ENCODE measurements at places on chromosomes 7 and 10.

DNA sequence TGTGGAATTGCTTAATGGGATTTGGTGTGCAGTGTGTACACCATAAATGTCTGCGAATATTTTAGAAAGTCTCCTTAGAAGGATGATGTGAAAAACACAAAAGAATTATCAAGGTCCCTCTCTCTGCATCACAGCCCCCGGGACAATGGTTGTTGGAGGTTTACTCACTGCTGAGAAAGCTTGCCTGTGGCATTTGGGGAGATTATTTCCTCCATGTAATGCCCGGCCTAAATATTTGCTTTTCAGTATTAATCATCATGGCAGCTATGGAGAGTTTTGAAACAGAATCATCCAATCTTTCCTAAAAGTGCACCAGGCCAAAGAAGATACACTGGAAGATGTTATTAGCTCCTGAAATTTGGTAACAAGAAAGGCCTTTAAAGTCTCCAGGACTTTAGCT, 113.8 kb upstream of the ADCY1 start:
- DNase-seq = no peak

GRCh38 chr10:119892188-119893065, at the start of gene SEC23IP:
Gene SEC23IP (plus strand): TSS chr10:119892730. CDS start chr10:119892783, 53 bp downstream.
- DNase-seq = peak; percentile 87

DNA sequence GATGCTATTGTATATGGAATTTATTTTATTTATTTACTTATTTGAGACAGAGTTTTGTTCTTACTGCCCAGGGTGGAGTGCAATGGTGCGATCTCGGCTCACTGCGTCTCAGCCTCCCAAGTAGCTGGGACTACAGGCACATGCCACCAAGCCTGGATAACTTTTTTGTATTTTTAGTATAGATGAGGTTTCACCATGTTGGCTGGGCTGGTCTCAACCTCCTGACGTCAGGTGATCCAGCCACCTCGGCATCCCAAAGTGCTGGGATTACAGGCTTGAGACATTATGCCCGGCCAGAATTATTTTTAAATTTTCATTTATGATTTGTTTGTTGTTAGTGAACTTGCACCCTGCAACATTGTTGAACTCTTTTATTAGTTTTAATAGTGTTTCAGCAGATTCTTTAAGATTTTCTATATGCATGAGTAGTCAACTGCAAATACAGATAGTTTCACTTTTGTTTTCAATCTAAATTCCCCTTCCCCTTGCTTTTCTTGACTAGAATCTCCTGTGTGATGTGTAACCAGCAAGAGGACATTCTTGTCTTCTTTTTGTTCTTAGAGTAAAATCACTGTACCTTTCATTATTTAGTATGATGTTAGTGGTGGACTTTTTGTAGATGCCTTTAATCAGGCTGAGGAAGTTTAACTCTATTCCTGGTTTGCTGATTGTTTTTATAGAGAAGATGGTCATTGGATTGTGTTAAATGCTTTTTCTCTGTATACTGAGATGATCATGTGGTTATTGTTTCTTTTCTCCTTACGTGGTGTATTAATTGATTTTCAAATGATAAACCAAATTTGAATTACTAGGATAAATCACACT, 27.8 kb downstream of the ZNF33A start:
- DNase-seq = no peak

DNA sequence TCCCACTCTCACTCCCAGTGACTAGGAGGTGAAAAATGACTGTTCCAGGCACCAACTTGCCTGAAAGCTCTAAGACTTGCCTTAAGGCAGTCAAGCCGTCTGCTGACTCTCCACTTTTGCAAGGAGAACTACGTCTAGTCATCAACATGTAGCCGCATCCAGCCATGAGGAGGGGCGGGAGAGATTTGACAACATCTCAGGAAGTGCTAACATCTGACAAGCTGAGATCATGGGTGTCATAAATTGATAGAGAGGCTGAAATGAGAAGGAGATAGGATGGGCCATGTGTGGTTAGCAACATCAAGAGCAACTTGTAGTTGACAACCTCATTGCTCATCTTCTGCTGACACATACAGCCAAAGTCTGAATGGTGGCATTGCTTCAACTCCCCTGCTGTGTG, 9.0 kb upstream of the TBXAS1 start:
- DNase-seq = no peak

DNA sequence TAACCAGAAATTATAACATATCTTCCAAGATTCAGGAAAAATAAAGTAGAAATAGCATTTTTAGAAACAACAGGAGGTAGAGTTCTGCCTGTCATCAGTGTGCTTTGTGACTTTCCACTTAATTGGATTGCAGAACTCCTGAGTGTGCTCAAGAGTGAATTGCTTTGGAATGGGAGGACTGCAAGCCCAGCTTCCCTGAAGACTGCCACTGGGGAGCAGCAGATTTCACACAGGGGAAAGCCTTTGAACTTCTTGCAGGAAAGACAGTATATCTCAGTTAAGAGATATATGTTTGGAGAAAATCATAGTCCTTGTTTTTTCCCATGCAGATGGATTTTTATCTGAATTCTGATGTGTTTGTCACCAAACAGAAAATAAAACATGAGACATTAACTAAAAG, 124.5 kb downstream of the TMEM168 start:
- DNase-seq = no peak

- DNase-seq = no peak
Observed at GRCh38 chr7:46859963-46860475, 721.9 kb downstream of the TNS3 start.

DNA sequence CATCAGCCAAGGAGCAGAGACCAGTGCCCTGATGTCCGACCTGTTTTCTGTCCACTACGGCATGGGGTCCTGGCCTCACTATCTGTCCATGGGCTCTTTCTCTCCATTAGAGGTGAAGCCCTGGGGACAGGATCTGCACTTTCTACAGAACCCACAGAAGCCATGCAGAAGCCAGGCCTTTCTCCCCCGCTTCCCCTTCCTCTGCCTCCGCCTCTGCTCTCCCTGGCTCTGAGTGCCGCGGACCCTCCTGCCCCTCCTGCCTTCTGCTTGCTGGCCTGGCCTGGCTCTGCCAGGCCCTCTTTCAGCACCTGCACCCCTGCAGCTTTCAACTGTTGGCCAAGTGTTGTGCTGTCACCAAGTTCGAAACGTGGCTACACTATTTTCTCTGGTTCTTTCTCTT, 439.8 kb upstream of the ZMIZ1 start:
- no peak for DNase-seq

DNA sequence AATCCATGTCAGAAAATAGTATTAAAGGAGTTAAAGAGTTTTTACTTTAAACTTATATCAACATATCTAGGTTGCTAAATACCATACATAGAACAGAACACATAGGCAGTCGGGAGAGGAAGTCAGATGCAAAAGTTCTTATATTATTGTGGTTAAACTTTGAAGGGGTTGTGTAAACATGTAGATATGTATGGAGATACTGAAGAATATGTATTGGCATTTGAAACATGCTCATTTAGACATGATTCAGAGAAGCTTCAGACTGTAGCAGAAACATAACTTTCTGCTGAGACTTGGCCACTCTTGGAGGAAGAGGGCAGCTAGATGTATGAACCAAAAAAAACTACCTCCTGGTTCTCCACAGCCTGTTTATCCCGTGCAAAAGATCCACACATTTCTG, 103.5 kb upstream of the FERD3L start:
- no peak for DNase-seq

DNA sequence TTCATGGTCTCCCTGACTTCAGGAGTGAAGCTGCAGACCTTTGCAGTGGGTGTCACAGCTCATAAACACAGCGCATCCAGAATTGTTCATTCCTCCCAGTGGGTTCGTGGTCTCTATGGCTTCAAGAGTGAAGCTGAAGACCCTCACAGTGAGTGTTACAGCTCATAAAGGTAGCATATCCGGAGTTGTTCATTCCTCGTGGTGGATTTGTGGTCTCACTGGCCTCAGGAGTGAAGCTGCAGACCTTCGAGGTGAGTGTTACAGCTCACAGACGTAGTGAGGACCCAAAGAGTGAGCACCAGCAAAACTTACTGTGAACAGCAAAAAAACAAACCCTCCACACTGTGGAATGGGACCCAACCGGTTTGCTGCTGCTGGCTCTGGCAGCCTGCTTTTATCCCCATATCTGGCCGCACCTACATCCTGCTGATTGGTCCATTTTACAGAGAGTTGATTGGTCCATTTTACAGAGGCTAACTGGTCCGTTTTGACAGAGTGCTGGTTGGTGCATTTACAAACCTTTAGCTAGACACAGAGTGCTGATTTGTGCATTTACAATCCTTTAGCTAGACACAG, 308.8 kb downstream of the PTPRN2 start:
- no peak for DNase-seq

- DNase-seq = no peak
Observed at GRCh38 chr10:65350611-65351010, 1575.2 kb upstream of the LRRTM3 start.

- DNase-seq = no peak
Observed at GRCh38 chr10:14476641-14477407, 146.1 kb upstream of the FRMD4A start.

DNA sequence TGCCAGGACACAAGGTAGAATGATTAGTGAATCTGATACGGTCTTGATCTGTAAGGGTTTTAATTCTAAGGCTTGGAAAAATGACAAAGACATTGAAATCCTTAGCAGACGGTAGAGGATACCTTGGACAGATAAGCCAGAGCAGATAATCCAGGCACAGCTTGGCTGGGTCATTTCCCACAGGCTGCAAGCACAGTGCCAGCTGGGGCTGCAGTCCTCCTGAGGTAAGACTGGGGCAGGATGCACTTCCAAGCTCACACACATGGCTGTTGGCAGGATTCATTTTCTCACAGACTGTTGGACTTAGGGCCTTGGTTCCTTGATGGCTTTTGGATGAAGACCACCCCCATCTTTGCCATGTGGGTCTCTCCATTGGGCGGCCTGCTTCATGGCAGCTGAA, 63.2 kb upstream of the BMPER start:
- DNase-seq = no peak

DNA sequence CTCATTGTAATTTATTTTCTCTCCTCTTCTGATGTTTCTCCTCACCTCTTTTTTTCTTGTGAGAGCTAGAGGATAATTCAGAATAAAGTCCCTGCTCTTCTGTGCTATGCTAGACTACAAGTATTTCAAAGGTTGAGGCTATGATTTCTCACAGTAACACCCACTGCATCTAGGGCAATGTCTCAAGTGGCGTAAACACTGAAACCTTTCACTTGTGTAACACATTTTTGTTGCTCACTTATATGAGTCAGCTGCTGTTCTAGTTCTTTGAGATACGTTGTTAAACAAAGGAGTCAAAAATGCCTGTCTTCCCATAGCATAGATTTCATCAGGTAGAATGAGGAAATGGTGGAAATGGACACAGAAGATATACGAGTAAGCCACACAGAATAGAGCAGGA, 305.1 kb upstream of the PITRM1 start:
- no peak for DNase-seq

DNA sequence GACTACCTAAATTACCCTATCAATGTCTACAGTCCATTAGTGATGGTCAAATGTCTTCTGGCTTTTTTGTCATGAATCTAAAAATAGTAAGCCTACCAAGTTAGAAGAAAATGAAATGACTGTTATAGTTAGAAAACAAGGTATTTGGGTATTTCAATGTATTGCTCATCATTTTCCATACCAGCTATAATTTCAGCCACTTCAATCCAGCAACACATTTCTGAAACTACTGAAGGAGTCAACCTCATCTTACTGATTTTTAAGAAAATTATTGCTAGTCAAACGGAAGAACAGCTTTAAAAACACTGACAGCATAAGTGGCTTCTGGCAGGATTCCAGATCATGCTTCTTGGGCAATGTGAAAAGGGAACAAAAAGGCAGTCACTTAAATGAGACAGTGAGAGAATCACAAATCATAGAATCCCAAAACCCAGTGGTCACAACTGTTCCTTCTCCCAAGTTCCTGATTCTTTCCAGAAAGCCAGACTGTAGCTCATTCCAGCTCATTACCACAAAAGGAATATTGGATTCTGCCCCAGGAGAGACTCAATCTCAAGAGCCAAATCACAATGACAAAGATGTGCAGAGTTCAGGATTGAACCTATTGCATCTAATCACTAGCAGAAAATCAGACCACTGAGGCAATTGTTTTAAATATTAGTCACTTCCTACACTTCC, 61.2 kb upstream of the LRRN3 start:
- peak; percentile 13 for DNase-seq

DNA sequence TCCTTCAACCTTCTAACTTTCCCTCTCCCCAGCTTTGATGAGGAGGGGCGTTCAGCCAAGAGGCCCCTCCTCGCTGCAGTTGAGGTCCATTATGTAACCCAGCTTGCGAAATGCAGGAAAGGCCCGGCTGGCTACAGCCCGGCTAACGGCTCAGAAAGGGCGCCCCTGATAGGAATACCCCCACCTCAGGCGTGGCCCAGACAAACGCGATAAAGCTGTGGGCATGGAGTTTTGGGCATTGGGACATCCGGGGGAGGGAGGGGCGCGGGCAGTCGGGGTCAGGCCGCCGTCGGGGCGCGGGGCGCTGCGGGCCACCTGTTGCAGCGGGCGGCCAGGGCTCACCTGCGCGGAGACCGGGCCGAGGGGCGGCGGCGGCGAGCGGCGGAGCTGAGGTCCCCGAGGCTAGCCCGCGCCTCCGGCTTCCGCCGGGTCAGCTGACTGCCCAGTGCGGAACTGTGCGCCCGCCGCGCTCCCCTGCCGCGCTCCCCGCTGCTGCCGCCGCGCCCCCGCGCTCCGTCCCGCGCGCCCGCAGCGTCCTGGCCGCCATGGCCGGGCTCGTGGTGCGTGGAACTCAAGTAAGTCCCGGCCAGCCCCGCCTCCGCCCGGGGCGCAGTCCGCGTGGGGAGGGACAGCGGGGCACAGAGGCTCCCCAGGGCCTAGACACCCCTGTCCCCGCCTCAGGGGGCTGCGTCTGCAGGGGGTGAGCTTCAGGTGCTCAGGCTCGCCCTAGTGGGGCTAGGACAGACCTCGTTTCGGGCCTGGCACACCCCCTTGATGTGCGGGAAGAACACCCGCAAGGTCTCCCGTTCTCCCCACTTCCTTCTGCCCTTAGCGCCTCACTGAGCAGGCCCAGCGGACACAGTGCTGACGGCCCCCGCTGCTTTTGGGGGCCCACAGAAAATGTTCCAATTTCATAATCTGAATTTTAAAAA, at the start of gene LRMDA:
LRMDA (plus strand) TSS at position 445 of the 932 bp plus-strand sequence.
- no peak for DNase-seq

DNA sequence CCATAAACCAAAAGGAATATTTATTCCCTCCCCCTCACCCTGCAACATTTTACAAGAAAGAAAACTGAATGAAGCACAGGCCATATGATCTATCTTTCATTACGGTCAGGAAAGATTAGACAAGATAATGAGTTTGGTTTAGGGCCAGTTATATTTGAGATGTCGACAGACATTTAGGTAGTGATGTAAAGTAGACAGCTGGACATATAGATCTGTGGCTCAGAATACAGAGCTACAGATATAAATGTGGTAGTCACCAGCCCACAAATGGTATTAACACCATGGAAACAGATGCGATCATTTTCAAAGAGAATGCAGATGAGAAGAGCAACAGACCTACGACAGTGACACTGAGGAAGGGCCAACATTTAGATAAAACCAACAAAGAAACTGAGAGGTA, 142.5 kb downstream of the SRPK2 start:
- no peak for DNase-seq

GRCh38 chr10:43194859-43195258, 56.6 kb downstream of the CSGALNACT2 start:
- DNase-seq = no peak

Measured in activated T-helper 9 cell treated with anti-CD3 and anti-CD28 coated beads, Interleukin-2, amount 50 U/mL, for 16 hours (primary cell).